IPS-NIHi11 (cell line): ENCODE measurements at places on chromosomes 5 and 9.
A peak's percentile ranks its signal among the peaks of the same experiment; 100 is the strongest.

DNA sequence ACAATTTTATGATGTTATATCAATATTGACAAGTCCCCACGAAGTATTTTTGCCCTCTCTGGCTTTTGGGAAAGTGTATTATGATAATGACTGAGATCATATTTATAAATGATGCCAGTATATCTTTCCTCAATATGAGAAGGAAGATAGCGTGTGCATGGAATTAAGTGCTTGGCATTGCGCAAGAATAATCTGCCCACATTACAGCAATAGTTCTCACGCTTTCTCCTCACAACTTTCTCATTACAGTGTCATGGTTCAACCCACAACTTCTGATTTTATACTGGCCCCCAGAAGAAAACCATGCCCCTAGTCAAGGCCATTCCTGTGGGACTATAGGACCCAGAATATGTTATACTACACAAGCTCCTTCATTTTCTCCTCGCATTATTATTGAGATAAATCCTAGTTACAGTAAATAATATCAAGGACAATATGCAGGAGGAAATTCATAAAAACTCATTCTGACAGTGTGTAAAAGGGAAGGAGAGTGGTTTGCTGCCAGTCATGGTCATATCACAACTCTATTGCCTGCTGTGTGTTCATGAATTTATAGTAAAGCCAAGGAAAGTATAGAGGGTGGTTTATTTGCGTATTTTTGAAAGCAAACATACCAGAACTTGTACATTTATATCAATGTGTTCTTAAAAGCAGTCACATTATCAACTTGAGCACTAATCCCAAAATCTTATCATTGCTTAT, 114.1 kb downstream of the PIK3R1 start:
- DNase-seq = no peak

DNA sequence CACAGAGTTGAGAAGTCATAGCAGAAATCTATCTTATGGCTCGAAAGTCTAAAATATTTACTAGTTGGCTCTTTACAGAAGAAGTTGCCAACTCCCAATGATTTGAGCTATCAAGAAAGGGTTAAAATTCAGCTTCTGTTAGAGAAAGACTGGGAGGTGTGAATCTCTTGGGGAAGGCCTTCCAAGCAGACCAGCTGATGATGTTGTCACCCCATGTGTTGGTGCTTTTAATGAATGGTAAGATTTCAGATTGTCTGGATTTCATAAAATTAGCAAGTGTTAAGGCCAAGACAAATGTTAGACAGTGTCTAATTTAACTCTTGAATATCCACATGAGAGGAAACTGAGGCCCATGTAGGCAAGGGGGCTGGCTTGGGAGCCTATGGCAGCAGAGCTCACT, 63.9 kb downstream of the PPARGC1B start:
- DNase-seq = no peak

- peak; percentile 71 for DNase-seq
These were observed 11.5 kb downstream of the WNT8A start for GRCh38 chr5:138095100-138095907.

DNA sequence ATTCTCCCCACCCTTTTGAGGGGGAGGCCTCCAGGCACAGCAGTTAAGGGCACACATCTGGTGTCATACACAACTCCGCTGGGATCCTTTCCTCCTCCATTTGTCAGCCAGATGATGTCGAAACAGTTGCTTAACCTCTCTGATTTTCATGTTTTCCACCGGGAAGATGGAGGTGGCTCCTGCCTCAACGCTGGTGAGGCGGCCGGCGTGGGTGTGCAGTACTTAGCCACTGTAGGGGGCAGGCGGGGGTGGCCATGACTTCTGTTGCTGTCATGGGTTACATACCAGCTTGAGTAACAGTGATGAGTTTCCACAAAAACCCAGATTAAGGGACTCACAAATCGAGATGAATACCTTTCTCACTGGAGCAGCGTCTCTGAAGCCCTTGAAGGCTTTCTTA, 63.1 kb upstream of the EPB41L4B start:
- no peak for DNase-seq

DNA sequence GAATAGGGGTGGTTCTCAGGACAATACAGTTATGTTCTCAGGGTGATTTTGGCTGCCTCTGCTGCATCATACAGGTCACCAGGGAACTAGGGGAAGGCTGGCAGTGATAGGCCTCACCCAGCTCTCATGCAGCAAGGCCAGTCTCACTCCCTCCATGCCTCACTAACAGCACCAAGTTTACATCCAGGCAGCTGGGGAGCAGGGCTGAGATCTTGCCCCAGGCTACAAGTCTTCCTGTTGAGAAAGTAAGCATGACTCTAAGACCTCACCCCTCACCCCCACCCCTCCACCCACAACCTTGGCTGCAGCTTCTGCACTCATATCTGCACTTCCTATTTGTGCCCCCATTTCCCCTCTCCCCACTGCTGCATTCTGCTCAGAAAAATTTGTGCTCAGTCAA, 481.2 kb downstream of the ACTL7B start:
- DNase-seq = no peak

GRCh38 chr9:73154722-73155121, 3.1 kb downstream of the ANXA1 start:
- DNase-seq = no peak

- DNase-seq = no peak
These were observed 461.1 kb upstream of the DAP start for GRCh38 chr5:11222169-11222568.

DNA sequence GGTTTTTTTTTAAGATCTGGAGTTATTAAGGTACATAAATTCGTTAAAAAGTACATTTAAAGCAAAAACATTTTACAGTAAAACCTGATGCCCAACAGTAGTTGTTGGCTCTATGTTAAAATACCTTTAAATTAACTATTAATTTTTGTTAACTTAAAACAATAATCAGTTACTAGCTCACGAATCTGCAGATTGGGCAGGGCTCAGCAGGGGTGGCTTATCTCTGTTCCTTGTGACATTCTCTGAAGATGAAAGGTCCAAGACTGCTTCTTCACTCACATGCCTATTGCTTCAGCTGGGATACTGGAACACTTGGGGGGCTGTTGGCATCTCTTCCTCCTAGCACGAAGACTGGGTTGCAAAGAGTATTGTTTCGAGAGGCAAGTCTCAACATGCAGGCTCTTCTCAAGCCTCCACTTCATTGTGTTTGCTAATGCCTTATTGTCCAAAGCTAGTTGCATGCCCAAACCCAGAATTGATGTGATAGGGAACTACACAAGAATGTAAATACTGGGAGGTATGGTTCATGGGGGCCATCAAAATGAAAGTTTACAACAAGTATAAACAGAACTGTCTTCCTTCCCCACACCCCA, 46.6 kb downstream of the MAP3K1 start:
- DNase-seq = no peak

DNA sequence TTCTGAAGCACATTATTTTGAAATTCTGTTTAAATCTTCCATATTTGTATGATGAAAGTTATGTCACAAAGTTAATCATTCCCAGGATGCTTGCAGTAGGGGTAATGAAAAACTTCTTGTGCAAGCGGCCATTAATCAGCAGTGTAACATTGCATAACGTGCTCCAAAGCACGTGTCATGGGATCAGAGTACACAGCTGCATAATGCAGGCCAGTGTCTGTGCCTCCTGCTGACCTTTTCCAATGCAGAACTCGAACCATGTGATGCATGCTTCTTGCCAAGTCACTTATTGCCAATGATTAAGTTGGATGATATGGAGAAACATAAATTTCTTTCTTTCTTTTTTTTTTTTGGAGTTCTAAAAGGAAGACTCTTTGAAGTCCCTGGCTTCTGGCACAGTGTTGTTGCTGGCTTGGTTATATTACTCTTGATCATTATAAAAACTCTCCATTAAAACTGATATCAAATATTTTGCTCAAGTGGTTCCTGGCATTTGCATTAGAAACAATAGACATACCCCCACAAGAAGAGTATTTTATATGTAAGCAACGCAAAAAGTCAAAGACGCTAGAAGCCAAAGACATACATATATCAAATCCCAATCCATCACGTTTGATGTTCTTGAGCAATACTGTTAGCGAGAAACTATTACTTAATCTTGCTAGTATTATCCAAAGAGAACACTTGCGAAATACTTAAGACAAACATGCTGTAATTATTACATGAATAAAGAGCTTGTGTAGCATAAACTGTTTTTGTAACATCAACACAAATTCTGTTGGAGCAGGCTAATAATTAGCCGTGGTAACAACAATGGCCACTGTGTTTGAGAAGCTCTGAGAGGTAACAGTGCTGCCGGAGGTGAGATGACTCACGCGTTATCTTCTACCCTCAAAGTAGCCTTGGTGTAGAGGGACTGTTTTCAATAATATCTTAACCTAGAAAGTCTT, 164.2 kb downstream of the AUH start:
- DNase-seq = peak; percentile 38

- DNase-seq = peak; percentile 96
These were observed at the start of gene NADK2 for GRCh38 chr5:36241631-36242533. Gene NADK2 (minus strand): TSS chr5:36241925. CDS start chr5:36241798, 127 bp downstream.

DNA sequence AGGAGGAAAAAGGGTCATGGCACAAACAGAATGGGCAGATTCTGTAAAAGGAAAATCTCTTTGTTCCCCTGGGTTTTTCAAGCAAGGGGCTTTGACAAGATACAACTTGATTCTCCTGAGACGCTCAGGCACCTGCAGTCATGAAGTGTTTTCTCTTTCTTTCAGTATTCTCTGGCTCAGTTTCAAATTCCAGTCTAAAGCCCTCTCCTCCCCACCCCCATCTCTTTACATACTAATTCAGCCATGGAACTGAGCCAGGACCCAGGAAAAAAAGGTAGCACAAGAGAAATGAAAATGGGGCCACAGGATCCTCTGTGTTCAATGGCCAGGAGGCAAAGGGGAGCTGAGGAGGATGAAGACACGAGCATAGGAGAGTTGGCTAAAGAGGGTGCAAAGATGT, 408.4 kb downstream of the SPOCK1 start:
- no peak for DNase-seq

GRCh38 chr9:130366072-130366471, 78.7 kb upstream of the ASS1 start:
- DNase-seq = no peak

DNA sequence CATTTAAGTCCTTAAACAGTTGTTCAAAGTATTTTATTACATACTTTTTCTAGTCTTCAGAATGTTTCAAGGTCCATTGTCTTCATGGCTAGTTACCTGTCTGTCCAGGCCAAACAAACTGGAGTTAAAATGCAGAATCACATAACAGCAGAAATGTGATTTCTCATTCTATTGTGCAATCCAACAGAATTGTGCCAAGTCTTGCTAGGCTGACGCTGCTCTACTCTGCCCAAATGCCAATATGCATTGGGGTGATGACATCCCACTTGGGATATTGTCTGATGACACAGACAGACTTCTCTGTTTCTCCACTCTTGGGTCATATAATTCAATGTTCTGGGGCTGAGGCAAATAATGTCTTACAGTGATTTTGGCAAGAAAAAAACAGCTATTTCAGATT, 5.2 kb upstream of the SLC22A5 start:
- no peak for DNase-seq

DNA sequence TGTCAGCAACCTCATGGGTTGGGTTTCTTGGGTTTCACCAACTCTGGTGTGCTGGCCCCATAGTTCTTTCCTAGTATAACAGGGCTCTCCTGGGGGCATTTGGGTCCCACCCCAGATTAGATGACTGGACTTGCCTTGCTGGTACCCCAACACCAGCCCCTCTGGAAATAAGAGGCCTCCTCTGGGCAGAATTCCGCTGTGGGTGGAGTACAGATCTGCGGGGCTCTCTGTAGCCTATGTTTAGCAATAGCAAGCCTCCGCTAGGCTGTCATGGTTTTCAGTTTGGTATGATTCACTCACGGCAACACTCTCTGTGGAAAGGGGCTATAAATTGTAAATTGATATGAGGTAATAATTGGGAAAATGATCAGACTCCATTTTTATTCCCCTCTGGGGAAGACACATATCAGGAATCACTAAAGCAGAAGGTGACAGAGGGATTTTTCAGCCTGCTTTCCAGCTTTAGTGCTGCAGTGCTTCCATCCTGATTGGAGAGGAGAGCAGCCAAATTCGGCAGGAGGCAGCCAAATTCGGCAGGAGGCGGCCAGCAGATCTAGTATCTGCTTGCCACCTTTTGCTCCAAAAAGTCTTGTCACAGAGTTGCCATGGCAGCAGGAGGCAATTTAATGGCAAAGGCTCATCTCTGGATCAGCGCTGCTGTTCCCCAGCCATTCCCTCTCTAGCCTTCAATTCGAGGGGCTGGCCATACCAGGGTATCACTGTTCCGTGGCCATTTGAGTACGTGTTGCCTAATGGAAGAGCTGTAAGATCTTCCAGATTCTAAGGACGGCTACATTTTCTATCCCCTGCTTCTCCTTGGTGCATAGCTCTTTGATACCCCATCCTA, 84.6 kb downstream of the SLC44A1 start:
- DNase-seq = no peak

DNA sequence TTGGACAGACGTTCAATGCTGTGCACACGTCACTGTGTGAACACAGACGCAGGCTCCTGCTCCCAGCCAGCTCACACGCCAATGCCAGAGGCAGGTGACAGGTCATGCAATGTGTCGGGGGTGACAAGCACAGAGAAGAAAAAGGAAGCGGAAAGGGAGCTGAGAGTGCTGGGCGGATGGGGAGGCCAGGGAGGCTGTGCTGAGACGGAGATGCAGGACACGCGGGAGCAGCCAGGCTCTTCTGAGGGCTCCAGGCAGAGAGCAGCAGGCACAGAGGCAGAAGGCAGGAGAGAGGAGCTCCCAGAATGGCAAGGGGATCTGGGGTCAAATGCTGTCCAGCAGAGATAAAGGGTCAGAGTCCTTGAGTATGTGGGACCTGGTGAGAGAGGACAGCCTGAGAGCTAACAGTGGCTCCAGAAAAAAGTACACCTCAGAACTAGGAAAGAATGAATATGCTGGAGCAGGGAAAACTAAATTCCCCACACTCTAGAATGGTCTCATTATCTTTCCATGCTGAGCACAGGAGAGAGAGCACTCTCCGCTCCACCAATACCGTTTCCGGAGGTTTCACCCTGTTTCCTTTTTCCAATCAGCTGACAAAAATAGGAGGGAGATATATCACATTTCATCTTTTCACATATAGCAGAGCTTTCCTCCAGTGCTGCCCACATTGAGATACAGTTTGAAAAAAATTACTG, 32.8 kb upstream of the NSMF start:
- peak; percentile 10 for DNase-seq

GRCh38 chr9:128008171-128008570, 27.4 kb upstream of the EEIG1 start:
- no peak for DNase-seq

- no peak for DNase-seq
These were observed 73.4 kb upstream of the MEF2C start for GRCh38 chr5:88956416-88956815.

- no peak for DNase-seq
These were observed 17.3 kb downstream of the CENPH start for GRCh38 chr5:69206528-69207190.

DNA sequence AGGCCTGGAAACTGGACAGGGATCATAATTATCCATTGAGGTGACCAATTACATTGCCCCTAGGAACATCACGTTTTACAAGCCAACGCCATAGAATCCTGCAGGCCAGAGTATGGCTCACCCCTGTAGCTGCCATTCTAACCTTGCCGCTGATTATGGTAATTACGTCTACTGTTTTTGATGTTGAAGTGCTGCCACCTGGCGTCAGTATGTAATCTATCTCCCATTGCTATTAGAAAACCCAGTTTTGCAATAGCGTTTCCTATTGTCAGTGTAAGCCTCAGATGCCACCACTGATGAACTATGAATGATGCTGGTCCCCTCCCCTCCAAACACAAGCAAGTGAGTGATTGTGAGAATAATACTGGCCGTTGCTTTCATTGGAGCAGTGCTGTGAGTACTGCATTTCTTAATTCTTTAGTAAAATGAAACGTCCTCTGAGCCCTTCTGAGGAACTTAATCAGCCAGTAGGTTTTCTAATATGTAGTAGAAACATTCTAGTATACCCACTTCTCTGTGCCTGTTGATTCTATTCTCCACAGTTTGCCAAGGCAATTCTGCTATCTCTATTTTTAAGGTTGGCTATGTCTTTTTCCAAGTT, 100.5 kb upstream of the NMUR2 start:
- DNase-seq = peak; percentile 52
